ENCODE measurements at places on chromosomes 1 and 21.

- no peak for DNase-seq
These were observed 5.8 kb downstream of the OR6P1 start for GRCh38 chr1:158564608-158565007.

DNA sequence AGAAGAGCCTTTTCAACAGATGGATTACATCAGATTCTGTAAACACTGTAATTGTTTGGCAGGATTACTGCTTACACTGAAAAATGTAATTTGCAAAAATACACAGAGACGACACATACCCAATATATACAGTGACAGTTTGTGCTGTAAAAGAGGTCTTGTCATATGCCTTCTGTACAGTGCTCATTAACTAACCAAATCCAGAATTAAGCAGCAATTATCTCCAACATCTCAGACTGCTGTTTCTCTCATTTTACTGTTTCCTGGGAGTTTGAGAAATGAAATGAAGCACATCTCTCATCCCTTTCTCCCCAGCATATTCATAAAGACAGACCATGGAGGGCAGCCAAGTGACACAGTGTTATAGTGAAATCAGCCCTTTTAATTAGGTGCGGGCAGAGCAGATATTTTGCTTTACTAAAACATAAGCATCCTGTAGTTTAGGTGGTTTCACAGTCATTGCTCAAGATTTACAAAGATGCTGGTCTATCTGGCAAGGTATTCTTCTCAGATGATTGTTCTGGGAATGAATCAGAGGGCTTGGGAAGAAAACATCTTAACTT lies 618.4 kb upstream of the USP24 start:
- DNase-seq = no peak

DNA sequence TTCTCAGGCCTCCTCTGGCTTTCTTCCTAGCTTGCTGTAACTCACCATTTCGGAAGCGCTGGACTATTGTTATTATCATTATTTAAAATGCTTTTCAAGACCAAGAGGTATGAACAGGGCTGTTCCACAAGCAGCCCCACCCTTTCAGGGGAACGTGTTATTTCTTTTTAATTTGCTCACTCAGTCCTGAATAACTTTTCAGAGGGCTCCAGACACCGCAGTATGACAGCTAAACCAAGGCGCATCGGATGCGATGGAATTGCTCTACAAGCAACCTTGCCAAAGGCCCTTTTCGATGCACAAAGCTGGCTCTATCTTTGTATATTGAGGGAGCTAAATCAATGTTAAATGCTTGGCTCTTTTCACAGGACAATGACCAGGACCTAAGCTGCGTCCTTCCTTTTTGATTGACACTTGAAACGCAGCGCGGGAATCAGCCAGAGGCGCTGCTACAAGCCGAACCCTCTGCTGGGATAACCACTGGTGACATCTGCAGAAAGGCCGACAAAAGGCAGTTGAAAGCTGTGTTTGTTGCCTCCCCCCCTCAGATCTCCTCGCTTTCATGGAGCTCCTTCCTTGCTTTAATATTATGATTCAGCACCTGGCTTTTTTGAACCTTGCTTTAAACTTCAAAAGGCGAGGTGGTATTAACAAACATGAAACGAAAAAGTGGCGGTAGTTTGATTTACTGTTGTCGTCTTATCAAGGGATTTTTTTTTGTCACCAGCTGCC lies 204.7 kb upstream of the PROX1 start:
- no peak for DNase-seq

GRCh38 chr1:4684864-4685522 lies 30.6 kb downstream of the AJAP1 start:
- no peak for DNase-seq

- no peak for DNase-seq
These were observed 71.1 kb upstream of the IRF2BP2 start for GRCh38 chr1:234681065-234681464.

DNA sequence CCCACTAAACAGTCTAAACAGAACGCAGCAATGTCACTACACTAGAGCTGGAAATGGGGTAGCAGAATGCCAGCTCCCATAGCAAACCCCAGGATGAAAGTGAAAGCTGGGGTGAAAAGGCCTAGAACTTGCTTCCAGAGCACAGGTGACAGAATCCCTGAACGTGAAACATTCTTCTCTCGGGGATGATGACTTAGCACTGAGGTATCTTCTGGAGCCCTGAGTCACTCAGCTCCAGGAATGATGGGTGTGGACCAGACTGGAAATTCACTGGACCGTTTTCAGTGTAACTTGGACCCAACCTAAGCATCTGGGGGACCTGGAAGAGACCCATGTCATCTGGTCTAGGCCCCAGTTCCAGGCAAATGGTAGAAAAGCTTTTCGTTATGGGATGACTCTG lies 108.9 kb downstream of the CDC7 start:
- no peak for DNase-seq

DNA sequence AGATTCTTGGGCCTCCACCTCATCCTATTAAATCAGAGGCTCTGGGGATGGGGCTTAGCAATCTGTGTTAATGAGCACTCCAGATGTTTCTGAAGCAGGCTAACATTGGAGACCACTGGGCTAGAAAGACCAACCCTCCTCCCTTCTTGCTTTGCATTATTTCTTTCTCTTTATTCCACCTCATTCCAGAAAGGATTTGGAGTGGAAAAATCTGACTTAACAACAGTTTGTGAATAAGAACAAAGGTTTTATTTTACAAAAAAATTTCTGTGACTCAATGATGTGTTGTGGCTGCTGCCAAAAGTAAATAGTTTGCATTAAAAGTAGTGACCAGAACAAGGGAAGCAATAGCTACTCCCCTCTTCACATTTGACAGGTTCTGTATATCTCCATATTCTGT lies 79.4 kb downstream of the TGFB2 start:
- no peak for DNase-seq

DNA sequence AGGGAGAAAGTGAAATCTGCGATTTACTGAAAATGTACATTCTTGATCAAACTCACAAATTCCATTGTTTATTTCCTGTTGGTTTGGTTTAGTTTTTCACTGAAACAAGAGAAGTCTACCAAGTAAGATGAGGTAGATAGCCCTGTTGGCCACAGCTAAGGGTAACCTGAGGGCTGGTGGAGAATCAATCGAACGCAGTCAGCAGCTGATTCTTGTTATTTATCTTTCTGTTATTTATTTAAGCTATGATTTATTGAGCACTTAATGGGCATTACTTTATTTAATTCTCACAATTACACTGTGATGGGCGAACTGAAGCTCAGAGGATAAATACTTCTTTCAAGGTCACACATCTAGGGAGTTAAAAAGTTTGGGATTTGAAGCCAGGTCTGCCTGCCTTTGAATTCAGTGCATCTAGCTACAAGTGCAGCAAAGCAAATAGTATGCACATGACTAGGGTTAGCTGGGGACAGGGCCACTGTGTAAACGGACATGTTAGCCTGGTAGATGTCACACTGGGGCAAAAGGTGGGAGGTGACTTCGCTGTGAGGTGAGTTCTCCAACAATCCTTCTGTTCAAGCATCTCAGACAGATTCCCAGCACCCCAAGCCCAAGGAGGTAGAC lies 106.5 kb upstream of the GADD45A start:
- DNase-seq = no peak

- DNase-seq = no peak
These were observed 11.6 kb downstream of the TMEM53 start for GRCh38 chr1:44662683-44663030.

DNA sequence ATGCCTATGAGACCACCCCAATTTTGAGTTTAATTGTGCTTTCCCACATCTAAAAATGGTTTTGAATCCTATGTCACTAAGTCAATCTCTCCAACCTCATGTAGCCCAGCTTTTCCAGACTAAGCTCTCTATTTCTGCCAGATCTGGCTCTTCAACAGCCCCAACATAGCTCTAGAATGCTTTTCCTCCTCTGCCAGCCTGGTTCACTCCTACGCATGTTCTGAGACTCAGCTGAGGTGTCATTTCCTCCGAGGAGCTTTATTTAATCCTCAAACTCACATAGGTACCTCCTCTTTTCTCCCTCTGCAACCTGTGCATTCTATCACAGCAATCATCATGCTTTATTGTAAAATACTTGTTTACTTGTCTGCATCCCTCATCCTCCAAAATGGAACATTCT lies 517.8 kb upstream of the BEND5 start:
- no peak for DNase-seq

- DNase-seq = no peak
These were observed 11.9 kb downstream of the URB1 start for GRCh38 chr21:32380940-32381339.

GRCh38 chr1:20165522-20165951 lies 20.4 kb upstream of the UBXN10 start:
- no peak for DNase-seq

DNA sequence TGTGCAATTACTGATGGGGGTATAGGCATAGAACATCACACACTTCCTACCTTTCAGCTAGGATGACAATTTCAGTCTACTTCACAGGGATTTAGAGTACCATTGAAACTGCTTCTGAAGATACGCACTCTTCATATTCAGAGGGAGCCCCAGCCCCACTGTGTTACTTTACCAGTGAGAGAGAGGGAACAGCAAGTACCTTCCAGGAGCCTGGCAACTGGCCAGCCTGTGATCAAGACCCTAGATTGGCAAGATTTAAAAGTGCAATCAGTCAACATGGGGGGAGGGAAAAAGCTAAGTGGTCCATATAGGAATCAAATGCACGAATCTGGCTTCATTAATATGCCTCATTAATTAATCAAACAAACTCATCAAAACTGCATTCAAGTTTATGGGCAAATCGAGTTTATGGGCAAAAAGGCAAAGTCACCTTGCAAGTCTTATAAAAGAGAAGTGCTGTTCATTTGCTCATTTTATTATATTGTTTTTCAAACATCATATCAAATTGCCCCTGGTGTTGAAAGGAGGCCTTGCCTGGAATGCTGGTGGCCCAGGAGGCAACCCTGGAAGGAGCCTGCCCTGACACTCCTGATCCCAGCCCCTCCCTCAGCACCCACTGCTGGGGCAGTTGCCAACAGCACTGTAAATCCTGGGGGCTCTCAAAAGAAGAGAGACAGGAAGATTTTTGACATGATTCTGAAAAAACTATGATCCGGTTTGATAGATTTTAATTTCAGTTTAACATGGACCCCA lies 184.9 kb upstream of the DPT start:
- DNase-seq = no peak

DNA sequence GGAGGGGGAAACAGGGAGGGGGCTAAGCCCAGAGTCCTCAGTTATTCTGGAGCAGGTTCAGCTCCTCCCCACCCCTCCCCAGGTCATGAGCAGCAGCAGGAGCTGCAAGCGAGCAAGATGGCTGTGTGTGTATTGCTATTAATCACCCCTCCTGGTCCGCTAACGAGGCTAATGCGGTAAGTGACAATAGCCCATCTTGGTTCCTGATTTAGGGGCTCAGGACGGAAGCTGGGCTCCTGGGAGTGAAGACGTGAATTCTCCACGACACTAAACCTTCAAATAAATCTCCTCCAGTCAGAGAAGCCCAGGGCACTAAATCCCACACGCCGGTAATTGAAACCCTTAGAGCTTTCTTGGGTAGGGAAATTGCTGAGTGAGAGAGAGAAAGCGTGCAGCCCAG lies 76.1 kb downstream of the TMEM53 start:
- DNase-seq = no peak

GRCh38 chr1:74895411-74895810 lies 162.5 kb downstream of the TYW3 start:
- no peak for DNase-seq

DNA sequence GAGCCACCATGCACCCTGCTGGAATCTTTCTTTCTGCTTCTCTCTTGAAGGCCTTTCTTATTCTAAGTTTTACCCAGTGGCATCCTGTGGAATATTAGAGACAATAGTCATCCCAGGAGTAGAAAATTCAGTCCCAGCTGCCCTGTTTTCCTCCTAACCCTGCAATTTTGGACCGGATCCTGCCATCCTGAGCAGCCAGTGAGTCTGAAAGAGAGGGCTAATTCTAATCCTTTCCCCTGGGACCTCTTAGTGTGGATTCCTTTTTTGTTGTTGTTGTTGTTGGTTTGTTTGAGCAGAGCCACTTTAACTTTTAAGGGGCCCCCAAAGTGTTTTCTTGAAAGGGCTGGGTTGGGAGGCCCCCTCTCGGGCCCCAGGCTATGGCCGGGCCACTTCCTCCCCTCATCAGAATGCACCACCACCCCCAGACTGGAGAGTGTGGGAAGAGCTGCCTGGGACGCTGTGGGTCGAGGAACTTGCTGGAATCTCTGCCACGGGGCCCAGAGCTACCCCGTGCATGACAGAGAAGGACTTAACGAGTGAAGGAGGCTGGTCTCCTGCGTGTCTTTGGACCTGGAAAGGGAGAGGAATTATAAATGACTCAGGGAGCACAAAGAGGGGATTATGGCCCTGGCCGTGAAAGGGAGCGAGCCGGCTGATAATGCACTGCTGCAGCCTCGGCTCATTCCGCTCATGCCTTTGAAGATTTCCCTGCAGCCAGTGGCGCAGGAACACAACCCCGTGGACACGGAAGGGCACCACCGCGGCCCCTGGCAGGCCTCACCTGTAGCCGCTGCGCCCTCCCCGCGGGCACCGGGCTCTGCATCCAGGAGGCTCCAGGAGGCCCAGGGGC lies 81.0 kb upstream of the AKT3 start:
- DNase-seq = no peak

GRCh38 chr1:112998592-112999235 lies 42.7 kb upstream of the SLC16A1 start:
- no peak for DNase-seq

DNA sequence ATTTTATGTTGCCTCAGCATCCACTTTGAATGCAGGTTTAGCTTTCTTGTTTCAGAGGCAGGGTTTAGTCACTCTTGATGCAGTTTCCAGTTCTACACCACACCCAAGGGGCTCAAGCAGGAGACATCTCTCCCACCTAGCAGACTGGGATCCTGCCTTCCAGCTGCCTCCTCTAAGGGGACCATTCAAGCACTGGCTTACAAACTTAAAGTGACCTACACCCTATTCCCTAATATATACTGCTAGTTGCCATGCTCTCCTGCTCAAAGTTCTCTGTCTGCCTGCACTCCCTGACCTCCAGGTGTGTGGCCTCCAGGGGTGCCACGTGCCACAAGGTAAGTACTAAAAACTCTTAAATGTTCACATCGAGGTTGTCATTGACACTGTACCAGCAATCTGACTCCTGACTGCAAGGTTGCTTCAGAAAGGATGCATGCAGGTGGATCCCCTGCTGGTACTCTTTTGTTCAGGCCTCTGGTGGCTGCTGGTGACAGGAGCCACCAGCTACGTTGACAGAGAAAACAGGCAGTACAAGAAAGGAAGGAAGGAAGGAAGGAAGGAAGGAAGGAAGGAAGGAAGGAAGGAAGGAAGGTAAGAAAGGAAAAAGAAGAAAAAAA lies 185.9 kb downstream of the COQ8A start:
- no peak for DNase-seq
